ENCODE measurements at places on chromosomes 16 and 17.

- H3K27ac ChIP-seq: peak overlapping the region; percentile 97
- peak overlapping the region; percentile 99 for H3K4me3 ChIP-seq
- H3K27me3 ChIP-seq: no peaks in the 10 kb centered on the region
- no peak for DNase-seq
- H3K4me1 ChIP-seq: peaks cover 8% of the 10 kb centered on the region
These were observed 458 bp downstream of the ZNF200 start for GRCh38 chr16:3234543-3234856.

DNA sequence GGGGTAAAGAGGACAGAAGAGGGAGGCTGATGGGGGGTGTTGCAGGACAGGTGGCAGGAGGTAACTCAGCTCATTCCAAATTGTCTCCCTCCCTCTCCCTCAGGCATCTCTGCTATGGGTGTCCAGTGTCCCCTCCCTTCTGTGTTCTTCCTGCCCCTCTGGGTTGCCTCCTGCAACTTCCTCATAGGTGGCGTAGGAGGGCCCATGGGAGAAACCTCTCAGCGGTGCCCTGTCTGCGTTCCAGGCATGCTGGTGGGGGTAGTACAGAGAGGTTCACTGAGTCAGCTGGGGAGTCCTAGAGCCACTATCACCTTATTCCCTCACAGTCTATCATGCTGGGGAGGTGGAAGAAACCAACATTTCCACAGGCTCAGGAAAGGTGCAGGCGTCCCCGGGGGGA is 14.7 kb upstream of the ODF4 start:
- H3K27ac ChIP-seq: no peak overlapping the region
- H3K4me1 ChIP-seq: peaks cover 12% of the 10 kb centered on the region
- no peak for DNase-seq
- no peak overlapping the region for H3K4me3 ChIP-seq

- peaks cover 2% of the 10 kb centered on the region for H3K4me1 ChIP-seq
- no peak for DNase-seq
- no peak overlapping the region for H3K4me3 ChIP-seq
- H3K27me3 ChIP-seq: no peaks in the 10 kb centered on the region
- H3K36me3 ChIP-seq: no peaks in the 10 kb centered on the region
These were observed 22.0 kb downstream of the C16orf87 start for GRCh38 chr16:46808997-46809396.

DNA sequence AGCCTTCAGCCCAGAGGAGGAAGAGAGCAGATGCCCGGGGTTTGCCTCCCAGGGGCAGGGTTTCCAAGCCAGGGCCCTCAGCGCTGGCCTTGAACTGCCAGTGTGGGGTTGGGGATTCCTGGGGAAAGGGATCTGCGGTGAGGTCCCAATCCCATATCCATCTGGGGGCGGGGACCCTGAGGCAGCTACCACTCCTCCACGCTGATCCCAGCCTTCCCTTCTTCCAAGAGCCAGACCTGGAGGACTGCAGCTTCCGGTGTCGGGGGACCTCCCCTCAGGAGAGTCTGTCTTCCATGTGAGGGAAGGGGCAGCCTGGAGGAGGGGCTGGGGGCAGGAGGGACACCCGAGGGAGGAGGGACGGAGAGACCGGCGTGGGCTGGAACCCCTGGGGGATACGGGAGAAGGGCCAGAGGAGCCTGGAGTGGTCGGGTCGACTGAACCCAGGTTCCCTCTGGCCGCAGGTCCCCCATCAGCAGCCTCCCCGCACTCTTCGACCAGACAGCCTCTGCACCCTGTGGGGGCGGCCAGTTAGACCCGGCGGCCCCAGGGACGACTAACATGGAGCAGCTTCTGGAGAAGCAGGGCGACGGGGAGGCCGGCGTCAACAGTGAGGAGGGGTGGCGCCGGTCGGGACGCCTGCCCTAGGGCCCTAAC is 10.7 kb upstream of the CISD3 start:
- H3K4me1 ChIP-seq: peaks cover 7% of the 10 kb centered on the region
- no peaks in the 10 kb centered on the region for H3K27me3 ChIP-seq
- no peak overlapping the region for H3K27ac ChIP-seq
- peaks cover 76% of the 10 kb centered on the region for H3K36me3 ChIP-seq

GRCh38 chr16:50699326-50700159 is 6.1 kb downstream of the NOD2 start:
- H3K27ac ChIP-seq: no peak overlapping the region
- H3K27me3 ChIP-seq: peaks cover 6% of the 10 kb centered on the region
- H3K36me3 ChIP-seq: no peaks in the 10 kb centered on the region

DNA sequence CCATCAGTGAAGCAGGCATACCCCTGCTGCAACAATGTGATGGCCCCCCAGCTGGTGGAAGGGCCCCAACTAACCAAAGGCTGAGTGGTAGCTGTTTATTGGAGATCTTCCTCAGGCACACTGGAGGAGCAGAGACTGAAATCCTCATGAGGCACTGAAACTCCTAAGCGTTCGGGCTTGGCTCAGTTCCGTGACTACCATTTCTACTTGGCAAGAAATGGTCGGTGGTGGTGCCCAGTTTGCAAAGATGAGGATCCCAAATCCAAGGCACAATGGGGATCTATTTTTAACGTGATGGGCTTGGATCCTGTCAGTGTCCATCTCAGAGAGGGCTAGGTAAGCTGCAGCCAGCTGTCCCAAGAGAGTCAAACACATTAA is 82.8 kb downstream of the TNFRSF13B start:
- peaks cover 11% of the 10 kb centered on the region for H3K27me3 ChIP-seq
- H3K27ac ChIP-seq: no peak overlapping the region

- H3K27ac ChIP-seq: no peak overlapping the region
- H3K27me3 ChIP-seq: no peaks in the 10 kb centered on the region
- H3K36me3 ChIP-seq: no peaks in the 10 kb centered on the region
- H3K4me1 ChIP-seq: no peaks in the 10 kb centered on the region
- no peak for DNase-seq
- H3K4me3 ChIP-seq: no peak overlapping the region
These were observed 412.0 kb downstream of the TMEM114 start for GRCh38 chr16:8178271-8178670.

GRCh38 chr16:28497861-28498599 is 3.6 kb downstream of the APOBR start:
- H3K27me3 ChIP-seq: peaks cover 9% of the 10 kb centered on the region
- no peaks in the 10 kb centered on the region for H3K36me3 ChIP-seq
- no peak for DNase-seq
- H3K4me1 ChIP-seq: peaks cover 4% of the 10 kb centered on the region
- no peak overlapping the region for H3K27ac ChIP-seq

- peaks cover 15% of the 10 kb centered on the region for H3K27me3 ChIP-seq
- DNase-seq: no peak
- peaks cover 34% of the 10 kb centered on the region for H3K4me1 ChIP-seq
- no peak overlapping the region for H3K4me3 ChIP-seq
- no peaks in the 10 kb centered on the region for H3K36me3 ChIP-seq
- H3K27ac ChIP-seq: no peak overlapping the region
These were observed 9.6 kb downstream of the GPRC5C start for GRCh38 chr17:74441537-74441936.
